Mesothelial cell of epicardium (in vitro differentiated cells): ENCODE measurements at places on chromosomes 6 and 20.

- H3K36me3 ChIP-seq: no peaks in the 10 kb centered on the region
- no peak overlapping the region for H3K4me3 ChIP-seq
- H3K27me3 ChIP-seq: peaks cover 70% of the 10 kb centered on the region
These were observed 11.0 kb upstream of the RAD21L1 start for GRCh38 chr20:1214838-1215261.

DNA sequence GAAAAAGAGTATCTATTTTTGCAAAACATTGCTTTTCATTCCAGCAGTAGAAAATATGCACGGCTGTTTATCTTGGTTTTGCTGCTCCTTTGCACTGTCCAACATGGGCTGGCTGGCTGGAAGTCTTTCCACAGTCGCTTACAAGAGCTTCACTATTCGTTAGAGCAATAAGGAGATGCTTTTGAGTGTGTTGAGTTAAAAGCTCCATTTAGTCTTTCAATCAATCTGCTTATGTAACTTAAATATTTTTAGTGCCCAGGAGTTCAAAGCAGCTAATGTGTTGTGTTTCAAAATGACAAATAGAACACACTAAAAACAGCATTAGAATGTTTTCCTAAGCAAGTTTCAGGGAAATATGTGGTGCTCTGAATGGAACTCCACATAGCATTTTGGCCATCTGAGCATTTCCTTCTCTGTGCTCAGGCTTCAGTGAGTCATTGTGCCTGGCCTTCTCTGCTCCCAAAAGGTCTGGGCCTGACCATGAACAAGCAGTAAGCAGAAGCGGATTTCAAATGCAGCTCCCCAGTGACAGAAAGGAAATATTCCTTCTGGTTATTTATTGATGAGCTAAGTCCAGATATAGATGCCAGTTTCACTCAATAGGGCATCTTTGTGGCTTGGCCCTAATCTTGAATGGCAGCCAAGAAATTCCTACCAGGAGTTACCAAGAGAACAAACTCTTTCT is 580.3 kb downstream of the TENT5A start:
- H3K27me3 ChIP-seq: no peaks in the 10 kb centered on the region
- H3K4me1 ChIP-seq: peaks cover 13% of the 10 kb centered on the region
- DNase-seq: no peak
- H3K36me3 ChIP-seq: no peaks in the 10 kb centered on the region

- DNase-seq: no peak
- H3K27me3 ChIP-seq: no peaks in the 10 kb centered on the region
- H3K36me3 ChIP-seq: no peaks in the 10 kb centered on the region
- no peak overlapping the region for H3K27ac ChIP-seq
These were observed 406.3 kb upstream of the RGS17 start for GRCh38 chr6:153537422-153537821.

DNA sequence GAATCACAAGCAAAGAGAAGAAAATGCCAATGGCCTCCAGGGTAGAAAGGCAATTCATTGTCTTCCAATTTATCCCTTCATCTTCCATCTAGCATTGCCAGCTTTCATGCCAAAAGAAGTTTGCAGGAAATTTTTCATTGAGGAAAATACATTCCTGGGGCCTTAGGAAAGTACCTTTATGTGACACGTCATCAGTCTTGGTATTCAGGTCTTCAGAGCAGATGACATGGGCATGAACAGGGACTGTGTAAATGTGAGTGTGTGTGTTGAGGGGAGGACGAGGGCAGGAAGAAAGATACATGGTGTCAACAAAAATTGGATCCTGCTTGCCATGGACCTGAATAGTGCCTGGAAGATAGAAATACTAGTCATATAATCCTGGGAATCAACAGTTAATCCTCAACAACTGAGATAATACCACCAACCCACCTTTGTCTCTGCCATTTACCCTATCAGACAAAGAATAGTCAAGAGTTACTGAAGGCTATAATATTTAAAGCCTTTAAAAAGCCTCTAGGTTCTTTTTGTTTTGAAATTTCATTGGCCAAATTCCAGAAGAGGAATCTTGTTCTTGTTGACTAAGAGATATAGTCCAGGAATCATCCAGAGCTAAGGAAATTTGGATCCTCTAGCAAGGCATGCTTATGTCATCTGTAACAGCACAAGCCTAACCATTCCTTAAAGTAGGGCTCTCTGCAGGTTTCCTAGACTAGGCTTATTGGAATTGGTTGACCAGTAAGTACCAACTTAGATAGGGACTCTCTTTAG is 405.8 kb upstream of the SASH1 start:
- H3K4me3 ChIP-seq: no peak overlapping the region
- no peaks in the 10 kb centered on the region for H3K27me3 ChIP-seq
- H3K4me1 ChIP-seq: peaks cover 7% of the 10 kb centered on the region
- H3K36me3 ChIP-seq: no peaks in the 10 kb centered on the region

- H3K4me3 ChIP-seq: no peak overlapping the region
- peaks cover 4% of the 10 kb centered on the region for H3K4me1 ChIP-seq
- H3K36me3 ChIP-seq: no peaks in the 10 kb centered on the region
- no peak for DNase-seq
These were observed 51.1 kb downstream of the CDH26 start for GRCh38 chr20:60009318-60009717.

DNA sequence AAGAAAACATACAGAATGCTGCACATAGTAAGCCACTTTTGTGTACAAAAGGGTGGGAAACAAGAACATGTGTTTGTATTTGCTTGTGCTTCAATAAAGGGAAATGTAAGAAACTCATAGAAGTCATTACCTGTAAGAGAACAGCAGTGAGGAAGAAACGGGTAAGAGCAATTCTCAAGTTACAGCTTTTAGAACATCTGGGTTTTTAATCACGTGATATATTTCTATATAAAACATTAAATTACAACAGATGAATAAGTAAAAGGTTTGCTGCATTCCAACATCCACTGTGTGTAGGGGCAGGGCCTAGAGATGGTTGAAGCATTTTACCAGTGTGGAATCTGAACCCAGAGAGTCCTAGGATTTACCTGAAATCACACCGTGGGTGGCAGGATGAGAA is 36.6 kb upstream of the FAM50B start:
- no peak overlapping the region for H3K4me3 ChIP-seq
- no peaks in the 10 kb centered on the region for H3K27me3 ChIP-seq
- no peak overlapping the region for H3K27ac ChIP-seq
- H3K4me1 ChIP-seq: peaks cover 15% of the 10 kb centered on the region

DNA sequence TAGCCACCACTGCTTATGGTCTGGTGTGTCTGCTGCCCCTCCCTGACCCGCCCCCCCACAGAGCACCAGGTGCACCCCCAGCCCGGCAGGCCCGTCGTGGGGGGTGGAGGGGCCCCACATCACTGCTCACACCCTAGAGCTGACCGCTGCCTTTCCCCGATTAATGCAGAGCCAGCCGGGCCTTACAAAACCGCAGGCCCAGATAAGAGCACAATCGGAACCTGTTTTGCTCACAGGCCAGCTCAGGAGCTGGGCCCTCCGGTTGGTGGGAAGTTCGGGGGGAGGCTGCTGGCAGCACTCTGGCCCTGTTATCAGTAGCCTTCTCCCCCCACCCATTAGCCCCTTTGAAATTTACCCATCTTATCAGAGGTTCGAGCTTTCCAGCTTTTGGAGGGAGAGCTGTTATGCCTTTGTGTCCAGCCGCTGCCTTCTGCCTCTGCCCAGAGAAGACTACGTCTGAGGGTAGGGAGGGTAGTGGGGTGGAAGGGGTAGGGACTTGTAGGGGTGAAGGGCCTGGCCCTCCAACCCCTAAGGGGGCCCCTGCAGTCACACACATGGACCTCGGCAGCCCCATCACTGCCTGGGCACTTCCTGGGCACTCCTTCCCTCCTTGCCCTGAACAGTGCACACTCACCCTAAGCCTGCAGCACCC is 6.9 kb upstream of the SPDEF start:
- no peak overlapping the region for H3K4me3 ChIP-seq
- H3K27ac ChIP-seq: no peak overlapping the region
- H3K36me3 ChIP-seq: no peaks in the 10 kb centered on the region
- H3K27me3 ChIP-seq: no peaks in the 10 kb centered on the region

- peaks cover 6% of the 10 kb centered on the region for H3K36me3 ChIP-seq
- DNase-seq: no peak
- H3K4me1 ChIP-seq: peaks cover 4% of the 10 kb centered on the region
- H3K27me3 ChIP-seq: no peaks in the 10 kb centered on the region
- H3K27ac ChIP-seq: no peak overlapping the region
These were observed 17.5 kb downstream of the UQCC1 start for GRCh38 chr20:35394271-35394670.

DNA sequence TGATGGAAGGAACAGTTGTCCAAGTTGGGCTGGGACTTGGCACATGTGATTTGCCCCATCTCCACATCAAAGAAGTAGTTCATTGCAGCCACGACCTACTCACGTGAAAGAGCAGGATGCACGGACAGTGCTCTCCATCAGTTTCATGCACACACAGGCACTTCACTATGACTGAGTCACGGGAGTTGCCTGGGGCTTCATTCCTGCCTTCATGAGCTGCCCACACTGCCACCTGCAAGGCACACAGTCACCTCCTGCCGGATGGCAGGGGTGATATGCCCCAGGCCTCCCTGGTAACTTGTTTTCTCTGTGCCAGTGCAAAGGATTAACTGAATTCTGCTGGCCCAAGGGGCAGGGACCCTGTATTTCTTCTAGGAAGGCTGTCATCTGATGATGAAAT is 22.8 kb downstream of the CST5 start:
- H3K36me3 ChIP-seq: no peaks in the 10 kb centered on the region
- H3K27ac ChIP-seq: no peak overlapping the region
- peaks cover 8% of the 10 kb centered on the region for H3K4me1 ChIP-seq
- peaks cover 2% of the 10 kb centered on the region for H3K27me3 ChIP-seq
- H3K4me3 ChIP-seq: no peak overlapping the region
- no peak for DNase-seq

DNA sequence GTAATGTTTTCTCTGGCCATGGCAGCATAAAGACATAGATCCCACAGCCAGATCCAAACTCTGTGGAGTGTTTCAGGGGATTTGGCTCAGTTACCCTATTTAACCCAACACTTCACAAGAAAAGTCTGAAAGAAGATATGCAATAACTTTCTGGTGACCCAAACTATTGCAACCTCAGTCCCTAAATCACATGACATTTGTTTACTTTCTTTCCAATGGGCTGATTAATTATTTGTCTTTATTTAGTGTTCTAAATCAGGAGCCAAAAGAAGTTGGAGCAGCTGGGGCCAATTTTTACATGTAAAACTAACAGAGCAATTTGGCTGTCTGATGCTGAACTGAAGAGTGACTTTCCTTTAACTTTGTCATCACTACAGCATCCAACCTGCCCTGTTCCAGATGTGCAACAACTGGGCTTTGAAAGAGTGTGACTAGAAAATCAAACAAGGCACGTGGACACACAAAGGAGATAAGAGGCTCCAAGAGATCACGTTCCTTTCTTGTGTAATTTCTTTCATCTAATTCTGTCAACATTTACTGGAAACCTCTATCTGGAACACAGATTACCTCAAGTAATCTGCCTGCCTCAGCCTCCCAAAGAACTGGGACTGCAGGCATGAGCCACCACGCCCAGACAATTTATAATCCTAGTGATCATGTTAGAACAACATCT is 90.8 kb downstream of the TRMT11 start:
- H3K36me3 ChIP-seq: no peaks in the 10 kb centered on the region
- no peak overlapping the region for H3K27ac ChIP-seq
- peaks cover 13% of the 10 kb centered on the region for H3K4me1 ChIP-seq
- no peak overlapping the region for H3K4me3 ChIP-seq
- H3K27me3 ChIP-seq: no peaks in the 10 kb centered on the region

DNA sequence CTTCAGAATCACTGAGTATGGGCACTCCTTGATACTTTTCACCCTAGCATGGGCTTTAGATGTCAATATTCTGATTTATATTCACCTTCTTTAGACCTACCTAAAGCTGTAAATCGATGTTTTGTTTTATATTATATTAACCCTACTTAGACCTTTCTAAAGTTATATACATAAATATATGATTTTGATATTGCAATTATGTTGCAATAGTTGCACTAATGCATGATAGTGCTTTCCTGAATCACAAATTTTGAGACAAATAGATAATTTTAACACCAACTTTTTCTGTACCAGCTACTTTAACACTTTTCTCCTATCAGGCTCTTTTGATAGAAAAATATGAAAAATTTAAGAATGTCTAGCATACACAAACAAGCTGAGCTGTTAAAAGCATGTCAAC is 34.0 kb upstream of the JAG1 start:
- H3K4me1 ChIP-seq: peaks cover 6% of the 10 kb centered on the region
- no peak overlapping the region for H3K4me3 ChIP-seq
- peaks cover 1% of the 10 kb centered on the region for H3K36me3 ChIP-seq
- H3K27ac ChIP-seq: no peak overlapping the region
- no peaks in the 10 kb centered on the region for H3K27me3 ChIP-seq

DNA sequence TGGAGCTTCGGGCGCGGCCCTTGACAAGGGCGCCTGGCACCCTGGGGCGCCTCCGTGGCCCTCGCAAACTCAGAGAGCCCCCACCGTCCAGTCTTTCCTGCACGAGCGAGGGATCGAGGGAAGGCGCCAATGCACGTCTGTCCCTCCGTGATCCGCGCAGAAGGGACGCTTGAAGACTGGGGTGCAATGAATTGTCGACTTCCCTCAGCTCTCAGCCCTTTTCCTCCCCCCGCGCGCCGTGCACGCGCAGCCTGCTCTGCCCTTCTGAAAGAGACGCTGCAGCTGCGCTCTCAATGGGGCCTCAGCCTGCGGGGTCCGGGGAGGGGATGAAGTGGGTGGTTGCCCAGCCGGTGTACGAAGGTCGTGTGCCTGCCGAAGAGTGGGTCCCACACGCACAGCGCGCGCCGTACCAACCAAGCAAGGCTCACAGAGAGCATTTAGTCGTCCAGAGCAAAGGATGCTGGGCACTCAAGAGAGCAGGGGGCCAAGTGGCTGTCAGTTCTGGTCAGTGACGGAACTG is 5.5 kb upstream of the SOX4 start:
- H3K36me3 ChIP-seq: peaks cover 7% of the 10 kb centered on the region
- H3K4me3 ChIP-seq: peak overlapping the region; percentile 98
- peak; percentile 51 for DNase-seq
- no peaks in the 10 kb centered on the region for H3K27me3 ChIP-seq

GRCh38 chr6:142702501-142703460 is 242.2 kb downstream of the HIVEP2 start:
- no peak for DNase-seq
- H3K27me3 ChIP-seq: no peaks in the 10 kb centered on the region
- peak overlapping the region; percentile 4 for H3K27ac ChIP-seq
- H3K4me1 ChIP-seq: peaks cover 10% of the 10 kb centered on the region
- no peak overlapping the region for H3K4me3 ChIP-seq

DNA sequence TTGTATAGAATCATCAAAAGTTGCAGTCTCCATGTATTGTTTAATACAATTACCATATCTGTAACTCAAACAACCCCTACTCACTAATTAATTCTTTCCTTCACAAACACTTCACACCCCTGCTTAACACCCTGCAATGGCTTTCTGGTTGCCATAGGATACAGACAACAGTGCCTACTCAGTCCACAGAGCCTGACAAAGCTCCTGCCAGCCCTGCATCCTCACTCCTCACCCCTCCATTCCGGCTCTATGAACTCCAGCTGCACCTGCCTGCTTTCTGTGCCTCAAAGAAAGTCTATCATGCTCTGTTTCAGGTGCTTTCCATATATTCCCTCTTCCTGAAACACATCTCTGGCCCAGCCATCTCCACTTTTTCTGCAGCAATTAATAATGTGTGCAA is 253.4 kb downstream of the HACE1 start:
- no peaks in the 10 kb centered on the region for H3K27me3 ChIP-seq
- no peak overlapping the region for H3K4me3 ChIP-seq
- no peaks in the 10 kb centered on the region for H3K36me3 ChIP-seq
- peaks cover 32% of the 10 kb centered on the region for H3K4me1 ChIP-seq

GRCh38 chr20:38612751-38613515 is 11.3 kb downstream of the ARHGAP40 start:
- DNase-seq: no peak
- no peak overlapping the region for H3K27ac ChIP-seq
- H3K4me1 ChIP-seq: no peaks in the 10 kb centered on the region

- H3K4me3 ChIP-seq: no peak overlapping the region
- no peak overlapping the region for H3K27ac ChIP-seq
- peaks cover 34% of the 10 kb centered on the region for H3K36me3 ChIP-seq
These were observed 34.6 kb downstream of the HDAC2 start for GRCh38 chr6:113936093-113936934.
